ENCODE measurements at places on chromosomes 1 and 21. TPM values are rescaled to one million over a fixed set of nuclear protein-coding genes. Genes with fewer than 3 reads are reported as not detected.

DNA sequence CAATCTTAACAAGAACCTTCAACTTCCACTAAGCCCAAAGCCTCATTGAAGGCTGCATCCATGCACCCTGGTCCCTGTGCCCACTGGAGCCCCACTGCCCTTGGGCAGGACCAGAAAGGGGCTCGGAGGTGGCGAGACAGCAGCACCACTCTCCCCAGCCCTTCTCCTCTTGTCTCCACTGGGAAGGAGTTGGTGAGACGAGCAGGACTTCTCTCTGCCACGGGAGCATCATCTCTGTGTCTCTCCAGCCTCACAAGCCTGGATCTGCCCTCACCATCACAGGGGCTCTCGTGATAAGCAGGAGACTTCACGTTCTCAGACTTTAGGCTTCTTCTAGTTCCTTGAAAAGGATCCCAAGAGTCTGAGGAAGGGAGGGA lies 7.2 kb upstream of the ETV3L start:
- DNase-seq: no peak

GRCh38 chr1:231799363-231799986 lies 172.9 kb downstream of the DISC1 start:
- no peak for DNase-seq

- no peak for DNase-seq
Observed at GRCh38 chr1:78286686-78287085, 204.1 kb upstream of the PTGFR start.

- DNase-seq: peak; percentile 21
Observed at GRCh38 chr1:176669782-176670181, 206.8 kb downstream of the PAPPA2 start.

DNA sequence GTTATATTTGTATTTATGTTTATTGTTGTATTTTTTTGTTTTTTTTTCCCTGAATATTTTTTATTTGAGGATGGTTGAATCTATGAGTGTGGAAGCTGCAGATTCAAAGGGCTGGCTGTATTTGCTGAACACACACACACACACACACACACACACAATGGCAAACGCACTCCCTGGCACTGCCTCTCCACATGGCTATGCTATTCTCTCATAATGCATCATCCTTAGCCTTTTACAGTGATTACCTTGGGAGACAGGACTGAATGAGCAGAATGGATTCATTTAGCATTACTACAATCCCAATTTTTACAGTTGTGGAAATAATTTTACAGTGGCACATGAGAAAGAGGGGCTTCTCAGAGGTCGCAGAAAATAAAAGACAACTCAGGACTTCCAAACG lies 390.1 kb downstream of the PCP4 start:
- no peak for DNase-seq

GRCh38 chr21:32772281-32773047 lies 909 bp upstream of the PAXBP1 start:
- DNase-seq: peak; percentile 34

DNA sequence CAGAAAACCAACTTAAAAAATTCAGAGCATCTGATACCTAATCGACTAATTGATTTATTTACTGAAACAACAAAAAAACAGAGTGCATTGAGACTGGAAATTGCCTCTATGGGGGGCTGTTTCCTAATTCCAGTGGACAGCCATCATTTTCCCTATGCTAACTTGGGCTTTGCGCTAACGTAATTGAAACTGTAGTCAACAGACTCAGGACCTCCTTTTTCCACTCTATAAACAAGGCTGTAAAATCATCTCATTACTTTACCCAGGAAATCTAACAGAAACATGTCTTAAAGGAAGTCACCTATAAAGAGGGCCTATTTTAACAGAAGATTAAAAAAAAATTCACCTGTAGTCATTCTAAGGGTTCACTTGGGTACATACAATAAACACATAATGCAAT lies 2.1 kb downstream of the ERG start:
- no peak for DNase-seq

The SHCBP1L gene
- total RNA-seq: not detected

The PRMT6 gene
- 6.2 TPM for total RNA-seq

The ZBED6 gene
- 20.7 TPM for total RNA-seq

The PPFIA4 gene
- total RNA-seq: 26.2 TPM

The CALML6 gene
- total RNA-seq: 0.36 TPM

The FBXO42 gene
- total RNA-seq: 18.1 TPM

The PPIAL4G gene
- total RNA-seq: not detected

The TMEM183A gene
- total RNA-seq: 25.9 TPM
